ENCODE measurements at places on chromosomes 3 and 15.

GRCh38 chr3:126197854-126198584 lies 17.6 kb upstream of the ALDH1L1 start:
- DNase-seq: peak; percentile 12

DNA sequence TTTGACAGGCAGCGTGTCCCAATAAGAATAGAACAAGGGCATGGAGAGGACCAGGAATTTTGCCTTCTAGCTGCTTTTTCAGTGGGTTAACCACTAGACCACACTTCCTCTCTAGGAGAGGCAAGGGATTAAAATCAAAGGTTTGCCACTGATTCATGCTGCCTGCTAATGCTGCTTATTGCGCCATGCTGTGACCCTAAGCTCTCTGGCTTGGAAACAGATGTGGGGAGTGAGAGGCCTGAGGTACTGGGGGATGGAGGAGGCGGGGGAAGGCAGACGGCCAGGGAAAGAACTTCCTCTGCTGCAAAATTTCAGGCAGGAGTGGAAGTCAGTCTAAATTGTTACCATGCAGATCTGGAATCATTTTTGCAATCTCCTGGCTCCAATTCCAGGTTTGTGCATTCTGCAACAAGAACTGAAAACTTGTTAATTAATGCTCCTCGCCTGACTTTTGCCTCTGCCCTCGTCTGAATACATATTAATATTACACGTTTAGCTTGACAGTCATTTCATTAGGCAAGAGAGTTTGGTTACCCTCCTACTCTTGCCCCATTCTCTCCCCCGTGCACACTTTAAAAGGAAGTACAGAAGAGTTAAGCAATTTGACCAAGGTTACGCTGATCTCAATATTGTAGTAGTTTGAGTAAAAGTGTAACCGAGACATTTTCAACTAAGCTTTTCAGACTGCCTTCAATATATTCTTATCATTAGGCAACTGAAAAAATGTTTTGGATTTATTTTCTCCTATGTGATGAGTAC lies 121.7 kb upstream of the SPRED1 start:
- no peak for DNase-seq

- DNase-seq: no peak
Measured at GRCh38 chr3:143974271-143975238, 2.9 kb downstream of the DIPK2A start.

- DNase-seq: no peak
Measured at GRCh38 chr3:176848431-176849214, 348.7 kb downstream of the TBL1XR1 start.

- DNase-seq: no peak
Measured at GRCh38 chr3:192246847-192247559, 480.3 kb downstream of the FGF12 start.

GRCh38 chr3:149532489-149533180 lies 58.1 kb downstream of the TM4SF4 start:
- DNase-seq: no peak

DNA sequence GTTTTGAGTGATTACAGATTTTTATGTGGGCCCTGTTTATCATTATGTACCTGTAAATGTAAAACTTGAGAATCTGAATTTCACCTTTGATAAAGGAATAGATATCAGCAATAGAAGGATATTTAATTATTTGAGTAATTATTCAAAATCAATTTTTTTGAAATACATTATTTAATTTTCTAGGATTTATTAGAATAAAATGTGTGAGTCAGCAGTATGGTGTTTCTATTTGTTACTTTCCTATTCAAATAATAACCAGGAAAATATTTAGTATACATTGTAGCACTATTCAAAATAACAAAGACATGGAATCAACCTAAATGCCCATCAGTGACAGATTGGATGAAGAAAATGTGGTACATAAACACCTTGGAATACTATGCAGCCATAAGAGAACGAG lies 22.1 kb downstream of the CAPN7 start:
- DNase-seq: no peak

DNA sequence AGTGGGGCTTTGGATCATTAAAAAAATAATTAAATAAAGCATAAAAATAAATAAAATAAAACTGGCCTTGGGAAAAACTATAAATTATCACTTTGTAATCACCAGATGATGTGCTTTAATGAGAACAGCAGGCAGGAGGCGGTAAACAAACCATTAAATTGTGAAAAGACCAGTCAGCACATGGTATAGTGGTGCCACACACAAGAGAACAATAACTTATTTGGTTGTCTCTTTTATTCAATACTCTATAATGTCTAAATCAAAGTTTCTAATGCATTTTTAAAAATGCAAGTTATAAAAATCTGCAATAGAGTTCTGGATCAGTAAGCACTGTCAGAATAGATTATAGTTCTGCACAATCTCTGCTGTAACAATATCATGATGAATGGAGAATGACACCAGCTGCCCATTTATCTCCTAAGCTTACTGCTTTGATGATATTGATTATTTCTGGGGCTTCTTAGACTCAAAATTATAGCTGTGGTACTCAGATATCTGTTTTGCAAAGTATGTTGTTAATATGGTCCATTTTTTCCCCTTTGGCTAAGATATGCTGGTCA lies 259.3 kb downstream of the NAALADL2 start:
- no peak for DNase-seq

DNA sequence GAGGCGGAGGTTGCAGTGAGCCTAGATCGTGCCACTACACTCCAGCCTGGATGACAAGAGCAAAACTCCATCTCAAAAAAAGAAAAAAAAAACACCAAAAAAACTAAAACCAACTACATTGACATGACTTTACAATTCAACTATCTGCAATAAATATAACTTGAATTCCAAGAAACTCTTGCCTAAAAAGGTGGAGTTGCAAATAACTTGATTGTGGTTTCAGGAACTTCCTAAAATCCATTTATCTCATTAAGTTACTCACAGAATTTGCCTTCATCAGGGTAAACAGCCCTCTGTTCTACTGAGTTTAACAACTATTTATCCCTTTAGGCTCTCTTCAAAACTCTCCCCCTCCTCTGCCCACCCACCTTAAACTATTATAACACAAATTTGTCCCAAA lies 2.7 kb upstream of the MAPK6 start:
- no peak for DNase-seq

DNA sequence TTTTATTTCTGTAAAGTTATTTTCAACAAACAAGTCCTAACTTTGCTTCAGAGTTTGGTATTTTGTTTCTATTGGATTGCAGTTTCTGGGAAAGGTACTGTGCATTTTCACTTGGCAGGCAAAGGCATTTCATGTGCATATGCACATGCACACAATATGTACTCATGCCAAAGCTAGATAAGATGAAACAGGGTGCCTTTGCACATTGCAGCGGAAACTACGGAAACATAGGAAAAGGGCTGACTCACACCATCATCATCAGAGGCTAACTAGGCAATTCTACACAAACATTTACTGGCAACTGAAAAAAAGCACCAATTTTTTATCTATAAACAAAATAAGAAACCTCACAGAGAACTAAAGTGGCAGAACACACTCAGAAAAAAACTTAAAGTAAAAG lies 550.6 kb upstream of the NECTIN3 start:
- no peak for DNase-seq

- DNase-seq: no peak
Measured at GRCh38 chr15:58432401-58432800, 610 bp downstream of the LIPC start.

DNA sequence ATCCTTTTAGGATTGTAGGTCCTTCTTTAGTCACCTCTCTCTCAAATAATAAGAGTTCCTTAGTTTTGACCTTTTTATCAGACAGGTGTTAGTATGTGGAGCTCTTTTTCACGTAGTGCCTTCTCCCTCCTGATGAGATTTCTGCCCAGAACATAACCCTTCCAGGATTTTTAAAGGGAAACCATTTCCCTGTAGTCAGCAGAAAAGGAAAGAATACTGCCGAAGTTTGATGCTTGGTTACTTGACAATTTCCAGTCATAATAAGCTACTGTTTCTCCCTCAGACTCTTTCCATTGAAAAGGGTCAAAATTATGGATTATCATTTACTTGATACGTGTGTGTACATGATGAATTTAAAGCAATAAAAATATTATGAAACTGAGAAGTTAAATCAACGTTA lies 73.1 kb downstream of the VPS8 start:
- no peak for DNase-seq

DNA sequence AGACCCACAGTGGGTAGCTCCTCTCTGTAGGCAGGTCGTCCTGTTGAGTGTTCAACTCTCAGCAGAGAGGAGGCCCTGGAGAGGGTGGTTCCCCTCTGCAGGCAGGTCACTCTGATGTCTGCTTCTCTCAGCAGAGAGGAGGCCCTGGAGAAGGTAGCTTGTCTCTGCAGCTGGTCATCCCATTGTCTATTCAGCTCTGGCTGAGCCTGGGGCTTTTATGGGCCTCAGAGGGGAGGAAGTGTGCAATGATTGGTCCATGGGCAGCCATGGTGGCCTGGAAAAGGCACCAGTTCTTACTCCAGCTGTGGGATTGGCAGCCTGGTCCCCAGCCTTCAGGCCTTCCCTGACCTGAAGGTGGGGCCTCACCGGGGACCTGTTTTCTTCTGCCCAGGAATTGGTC lies 52.9 kb downstream of the PPCDC start:
- no peak for DNase-seq

- no peak for DNase-seq
Measured at GRCh38 chr3:185175370-185175987, 22.6 kb upstream of the C3orf70 start.

DNA sequence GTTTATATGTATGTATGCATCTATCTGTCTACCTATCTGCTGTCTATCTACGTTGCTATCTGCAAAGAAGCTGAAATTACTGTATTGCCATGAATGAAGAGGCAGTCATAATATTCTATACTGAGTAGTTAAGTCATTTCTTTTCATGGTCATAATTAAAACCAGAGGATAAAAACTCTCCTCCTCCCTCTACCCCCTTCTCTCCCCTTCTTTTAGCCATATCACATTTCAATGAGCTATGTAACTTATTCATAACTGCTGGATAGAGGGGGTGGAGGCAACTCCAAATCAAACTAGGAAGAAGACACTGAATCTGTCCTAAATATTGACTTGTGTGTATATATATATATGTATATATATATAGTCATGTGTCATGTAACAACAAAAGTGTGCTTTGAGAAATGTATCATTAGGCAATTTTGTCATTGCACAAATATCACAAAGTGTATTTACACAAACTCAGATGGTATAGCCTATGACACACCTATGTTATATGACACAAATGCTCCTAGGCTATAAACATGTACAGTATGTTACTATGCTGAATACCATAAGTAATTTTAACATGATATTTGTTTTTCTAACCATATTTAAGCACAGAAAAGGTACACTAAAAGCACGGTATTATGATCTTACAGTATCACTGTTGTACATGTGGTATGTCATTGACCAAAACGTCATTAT lies 229.7 kb upstream of the KCNMB2 start:
- no peak for DNase-seq

- no peak for DNase-seq
Measured at GRCh38 chr3:181985386-181985785, 273.7 kb downstream of the SOX2 start.

DNA sequence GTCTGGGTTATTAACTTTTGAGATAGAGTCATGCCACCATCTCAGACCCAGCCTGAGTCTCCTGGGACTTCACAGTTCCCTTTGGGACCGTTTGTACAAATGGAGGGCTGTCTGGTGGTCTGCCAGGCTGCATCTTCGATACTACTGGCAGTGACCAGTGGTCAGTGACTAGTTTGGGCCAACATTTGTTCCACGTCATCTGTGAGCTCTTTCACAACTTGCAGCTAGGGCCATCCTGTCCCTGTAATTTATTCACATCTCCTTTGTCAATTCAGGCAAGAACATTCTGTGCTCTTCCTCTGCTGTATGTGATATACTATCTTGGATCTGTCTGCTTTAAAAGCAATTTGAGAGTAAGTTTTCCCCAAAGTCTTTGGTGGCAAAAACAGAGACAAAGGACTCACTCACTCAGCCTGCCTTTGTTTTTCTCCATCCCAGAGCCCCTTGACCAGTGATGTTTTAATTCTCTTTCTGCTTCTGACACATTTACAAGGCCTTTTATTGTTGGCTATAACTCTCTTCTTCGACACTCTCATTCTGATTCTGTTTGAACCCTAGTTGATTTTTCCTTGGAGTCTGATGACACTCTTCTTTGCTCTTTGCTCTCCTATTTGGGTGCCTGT lies 353.4 kb downstream of the EPHB1 start:
- no peak for DNase-seq

- DNase-seq: no peak
Measured at GRCh38 chr15:51869060-51869421, 39.6 kb downstream of the TMOD3 start.

GRCh38 chr15:101765772-101766456 lies 37.4 kb upstream of the OR4F6 start:
- no peak for DNase-seq

DNA sequence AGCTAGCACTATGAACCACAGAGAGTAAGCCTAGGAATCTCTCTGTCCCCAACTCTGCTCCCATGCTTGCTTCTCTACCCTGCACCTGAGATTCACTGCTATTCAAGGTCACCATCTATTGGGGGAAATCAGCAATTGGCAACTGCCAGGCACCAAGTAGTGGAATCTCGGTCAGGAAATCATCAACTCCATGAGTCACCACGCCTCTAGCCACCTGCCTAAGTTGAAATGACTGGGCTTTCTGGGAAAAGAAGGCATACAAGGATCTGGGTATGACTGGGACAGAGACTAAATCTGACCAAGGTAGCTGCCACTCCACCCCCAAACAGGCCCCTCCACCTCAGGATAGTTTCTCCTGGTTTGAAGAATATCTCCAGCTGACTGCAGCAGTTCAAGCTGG lies 464.1 kb upstream of the CBLB start:
- DNase-seq: no peak

- no peak for DNase-seq
Measured at GRCh38 chr3:174409086-174409743, 449.9 kb upstream of the NAALADL2 start.

- DNase-seq: no peak
Measured at GRCh38 chr3:122689587-122689986, 8.9 kb downstream of the PARP14 start.

- no peak for DNase-seq
Measured at GRCh38 chr15:77831986-77832385, 199.3 kb upstream of the LINGO1 start.

DNA sequence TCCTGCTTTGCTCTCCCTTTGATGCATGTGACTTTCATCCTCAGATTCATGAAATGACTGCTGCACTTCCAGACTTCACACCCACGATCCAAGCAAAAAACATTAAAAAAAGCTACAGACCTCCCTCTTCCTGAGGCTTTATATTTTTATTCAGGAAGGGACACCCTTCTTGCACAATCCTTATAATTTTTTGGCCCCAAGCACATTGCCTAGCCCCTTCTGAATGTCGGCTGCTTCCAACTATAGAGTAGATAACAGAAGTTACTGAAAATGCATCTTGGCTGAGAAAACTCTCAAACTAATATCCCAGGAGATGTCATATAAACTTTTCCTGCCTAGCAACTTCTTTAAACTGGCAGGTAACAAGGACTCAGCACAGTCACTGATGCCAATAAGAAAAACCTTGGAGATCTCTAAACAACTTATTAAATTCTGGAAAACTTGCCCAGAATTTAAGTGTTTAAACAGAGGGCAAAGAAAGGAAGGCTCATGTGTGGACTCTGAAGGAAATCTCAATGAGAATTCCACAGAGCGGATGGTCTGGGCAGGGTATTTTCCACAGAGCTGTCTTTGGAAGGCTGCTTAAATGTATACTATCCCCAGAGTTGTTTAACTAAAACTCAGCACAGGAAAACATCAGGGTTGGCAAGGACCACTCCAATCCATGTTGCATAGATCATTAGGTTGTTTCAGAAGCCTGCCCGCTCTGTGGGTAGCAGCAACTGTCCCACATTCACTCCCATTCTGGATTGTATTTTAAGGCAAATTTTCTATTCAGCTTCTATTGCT lies 746.8 kb upstream of the LMCD1 start:
- no peak for DNase-seq

GRCh38 chr3:20040548-20041196 lies 426 bp downstream of the KAT2B start:
- DNase-seq: peak; percentile 32

- DNase-seq: no peak
Measured at GRCh38 chr15:70055601-70056051, 42.1 kb downstream of the TLE3 start.
